ENCODE measurements at places on chromosomes 4 and X.

- DNase-seq = no peak
These were observed 7.4 kb upstream of the RELL1 start for GRCh38 chr4:37693450-37694190.

DNA sequence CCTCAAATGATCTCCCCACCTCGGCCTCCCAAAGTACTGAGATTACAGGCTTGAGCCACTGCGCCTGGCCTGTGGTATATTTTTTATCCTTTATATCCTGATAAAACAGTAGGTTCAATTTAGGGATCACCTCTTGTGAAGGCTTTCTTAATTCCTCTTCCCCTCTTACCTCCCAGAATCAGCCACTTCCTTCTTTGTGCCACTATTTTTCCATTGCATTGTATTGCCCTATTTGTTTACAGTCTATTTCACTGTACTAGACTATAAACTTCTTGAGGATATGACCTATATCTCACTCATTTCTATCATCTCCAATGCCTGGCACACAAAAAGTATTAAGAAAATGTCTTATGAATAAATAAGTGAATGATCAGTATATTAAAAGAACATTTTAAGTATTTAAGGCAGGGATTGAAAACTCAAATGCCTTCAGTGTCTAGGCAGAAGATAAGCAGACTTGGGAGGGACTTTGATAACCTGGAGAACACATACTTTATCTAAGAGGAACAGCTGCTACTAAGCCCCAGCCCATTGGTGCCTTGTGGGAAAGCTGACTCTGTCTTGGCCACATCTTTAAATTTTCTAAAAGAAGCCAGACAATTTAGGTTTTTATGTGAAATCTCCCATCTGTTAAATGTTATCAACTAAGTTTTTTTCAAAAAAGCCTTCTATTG lies 82.3 kb upstream of the OGT start:
- no peak for DNase-seq

DNA sequence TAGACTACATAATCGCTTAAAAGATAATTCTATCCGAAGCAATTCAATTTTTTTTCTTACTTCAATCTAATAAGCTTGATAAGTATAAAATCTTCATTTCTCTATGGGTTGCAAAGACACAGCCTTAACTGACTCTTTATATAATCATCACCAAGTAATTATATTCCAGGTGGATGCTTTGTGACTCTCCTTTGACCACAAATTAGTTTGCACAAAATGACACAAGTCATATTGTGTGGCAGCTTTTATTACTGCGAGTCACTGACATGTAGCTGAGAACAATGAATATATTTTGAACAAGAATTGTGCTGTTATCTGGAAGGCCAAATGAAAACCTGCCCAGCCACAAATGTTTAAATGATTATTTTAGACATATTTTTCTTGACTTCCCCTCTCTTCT lies 1727.8 kb downstream of the ARAP2 start:
- no peak for DNase-seq

DNA sequence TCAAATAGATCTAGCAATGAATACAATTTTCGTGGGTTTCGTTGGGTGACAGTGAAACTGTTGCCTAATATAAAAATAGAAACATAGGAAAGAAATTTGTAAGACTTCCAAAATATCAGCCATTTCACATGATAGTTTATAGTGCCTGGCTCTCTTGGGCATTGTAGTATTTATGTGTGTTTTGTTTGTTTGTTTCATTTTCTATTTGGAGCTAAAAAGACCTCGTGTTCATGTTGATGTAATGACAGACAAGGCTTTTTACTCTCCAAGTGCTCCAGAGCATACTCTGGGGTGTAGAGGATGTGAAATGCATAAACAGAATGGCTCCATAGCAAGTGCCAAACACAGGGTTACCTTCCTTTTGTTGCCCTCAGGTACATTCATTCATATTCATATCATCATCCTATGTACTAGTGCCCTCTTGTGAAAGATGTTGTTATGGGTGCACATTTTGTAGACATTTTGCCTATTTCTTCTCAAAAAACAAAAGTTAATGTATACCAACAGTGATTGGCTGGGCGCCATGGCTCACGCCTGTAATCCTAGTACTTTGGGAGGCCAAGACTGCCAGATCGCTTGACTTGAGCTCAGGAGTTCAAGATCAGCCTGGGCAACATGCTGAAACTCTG lies 100.7 kb upstream of the AMOT start:
- no peak for DNase-seq

DNA sequence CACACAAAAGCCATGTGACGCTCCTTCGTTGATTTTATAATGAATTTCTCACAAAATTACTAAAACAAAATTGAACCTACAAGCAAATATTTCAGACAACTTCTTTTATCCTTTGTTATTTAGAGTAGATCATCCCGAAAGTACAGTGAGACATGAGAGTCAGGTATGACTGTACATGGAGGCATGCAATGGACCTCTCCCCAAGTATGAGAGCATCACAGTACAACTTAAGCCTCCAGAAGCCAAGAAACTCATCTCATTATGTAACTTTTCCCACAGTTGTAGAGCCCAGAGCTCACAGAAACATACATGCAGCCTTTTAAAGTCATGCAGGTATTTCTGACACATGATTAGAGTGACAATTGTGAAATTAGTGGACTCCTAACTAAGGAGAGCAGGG lies 167.7 kb downstream of the PAPSS1 start:
- DNase-seq = no peak

DNA sequence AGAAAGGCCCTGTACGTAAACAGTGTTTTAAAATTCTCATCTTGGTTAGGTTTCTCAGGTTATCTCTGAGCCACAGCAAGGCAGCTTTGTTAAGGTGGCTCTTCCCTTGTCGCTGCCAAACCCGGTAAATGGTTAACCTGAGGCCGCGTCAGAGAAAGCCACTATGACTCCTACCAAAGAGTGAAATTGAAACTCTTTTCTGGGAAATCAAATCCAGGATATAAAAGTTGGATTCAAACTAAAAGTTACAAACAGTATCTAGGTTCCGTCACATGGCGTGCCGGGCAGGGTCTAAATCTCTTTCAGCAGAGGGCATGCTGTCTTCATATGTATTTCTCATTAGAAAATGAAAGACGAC lies 433 bp downstream of the MMAA start:
- DNase-seq = peak; percentile 24

DNA sequence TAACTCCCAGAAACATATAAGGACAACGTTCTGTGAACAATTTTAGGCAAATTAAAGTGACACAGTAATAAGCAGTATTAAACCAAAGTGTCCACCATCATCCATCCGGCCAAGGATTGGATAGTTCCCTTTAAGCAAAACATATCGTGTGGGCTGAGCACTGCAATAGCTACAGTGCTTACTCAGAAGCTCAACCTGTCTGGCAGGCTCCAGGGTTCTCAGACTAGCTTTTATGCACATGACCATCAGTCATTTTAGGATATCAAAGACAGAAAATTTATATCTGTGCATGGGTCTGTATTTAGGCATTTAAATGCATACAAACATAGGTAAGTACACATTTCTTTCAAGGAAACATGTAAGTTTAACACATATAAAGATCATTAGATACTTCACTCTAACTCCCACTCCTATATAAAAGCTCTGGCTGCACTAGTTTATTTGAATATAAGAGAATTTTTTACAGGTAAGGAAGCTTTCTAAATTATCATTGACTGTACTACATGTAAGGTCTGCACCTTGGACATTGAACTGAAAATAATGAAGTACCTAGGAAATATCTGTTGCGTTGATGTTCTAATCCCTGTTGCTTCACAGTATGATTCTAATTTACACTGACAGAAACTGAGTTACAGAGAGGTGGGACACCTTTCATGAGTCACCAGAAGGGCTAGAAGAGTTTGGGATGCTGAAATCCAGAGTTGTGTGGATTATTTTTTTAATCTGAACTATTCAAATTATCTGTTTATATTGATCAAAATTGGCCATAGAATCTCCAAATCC lies 67.6 kb downstream of the ELOVL6 start:
- no peak for DNase-seq

DNA sequence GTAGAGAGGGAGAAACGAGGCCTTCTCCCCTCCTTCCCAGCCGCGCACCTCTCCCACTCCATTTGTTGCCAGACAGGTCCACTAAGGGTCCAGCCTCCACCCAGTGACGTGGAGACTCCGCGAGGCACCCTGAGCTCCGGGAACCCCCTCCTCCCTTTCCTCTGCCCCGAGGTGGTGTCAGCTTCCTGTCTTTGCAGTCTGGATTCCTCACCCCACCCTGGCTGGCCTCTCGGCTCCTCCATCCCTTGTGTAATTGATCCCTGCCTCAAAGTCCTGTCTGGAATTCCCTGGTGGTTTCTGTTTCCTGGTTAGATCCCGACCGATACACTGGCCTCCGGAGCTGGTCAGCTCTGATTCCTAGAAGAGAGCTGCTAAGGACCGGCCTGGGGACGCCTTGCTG lies 105.9 kb upstream of the SCOC start:
- no peak for DNase-seq

GRCh38 chrX:48035891-48036290 lies 29.1 kb downstream of the SPACA5 start:
- DNase-seq = no peak

DNA sequence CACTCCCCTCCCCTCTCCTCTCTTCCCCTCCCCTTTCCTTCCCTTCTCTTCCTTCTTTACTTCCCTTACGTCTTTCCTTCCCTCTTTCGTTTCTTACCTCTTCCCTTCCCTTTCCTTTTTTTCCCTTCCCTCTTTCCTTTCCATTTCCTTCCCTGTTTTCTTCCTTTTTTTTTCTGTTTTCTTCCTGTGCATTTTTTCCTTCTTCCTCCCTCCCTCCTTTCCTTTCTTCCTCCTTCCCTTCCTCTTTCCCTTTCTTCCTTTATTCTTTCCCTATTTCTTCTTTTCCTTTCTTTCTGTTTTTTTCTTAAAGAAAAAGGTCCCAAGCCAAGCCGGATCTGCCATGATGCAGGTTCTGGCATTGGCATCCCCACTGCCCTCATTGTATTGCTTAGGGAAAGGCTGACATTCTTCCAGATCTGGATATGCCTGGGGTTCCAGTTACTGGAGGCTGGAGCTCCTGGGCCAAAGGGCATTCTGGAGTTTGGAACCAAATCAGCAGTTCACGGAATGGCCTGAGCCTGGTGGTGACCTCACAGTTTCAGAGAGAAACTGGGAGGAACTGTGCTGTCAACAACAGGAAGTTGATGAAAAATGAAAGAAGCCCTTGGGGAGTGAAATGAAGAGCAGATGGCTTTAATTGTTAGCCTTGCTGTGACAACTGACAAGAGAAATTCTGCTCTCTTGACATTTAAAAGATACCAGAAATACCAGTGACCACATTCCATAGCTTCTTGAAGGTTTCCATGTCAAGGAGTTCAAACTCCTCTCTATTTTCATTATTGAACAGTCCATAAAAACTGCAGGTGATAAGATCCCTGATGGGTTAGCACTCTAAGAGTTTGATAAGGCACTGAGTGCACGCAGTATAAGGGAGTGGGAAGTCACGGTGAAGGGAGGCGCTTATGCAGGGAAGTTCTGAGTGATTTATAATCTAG lies 622.1 kb downstream of the SPRY1 start:
- DNase-seq = no peak

DNA sequence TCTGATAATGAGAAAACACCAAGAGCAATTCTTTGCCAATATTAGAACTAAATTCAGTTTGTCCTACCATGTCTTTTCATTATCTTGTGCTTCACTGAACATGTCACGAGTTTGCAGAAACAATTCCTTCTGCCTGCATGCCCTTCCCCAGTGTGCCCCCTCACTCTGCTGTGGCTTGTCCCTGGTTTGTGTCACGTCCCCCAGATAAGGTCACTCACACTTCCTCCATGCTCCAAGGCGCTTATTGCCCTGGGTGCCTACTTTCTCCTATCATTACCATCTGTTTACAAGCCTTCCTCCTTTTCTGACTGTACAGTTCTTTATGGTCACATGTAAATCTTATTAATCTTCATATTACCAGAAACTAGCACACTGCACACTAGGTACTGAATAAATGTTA lies 394.1 kb downstream of the KCNIP4 start:
- no peak for DNase-seq

DNA sequence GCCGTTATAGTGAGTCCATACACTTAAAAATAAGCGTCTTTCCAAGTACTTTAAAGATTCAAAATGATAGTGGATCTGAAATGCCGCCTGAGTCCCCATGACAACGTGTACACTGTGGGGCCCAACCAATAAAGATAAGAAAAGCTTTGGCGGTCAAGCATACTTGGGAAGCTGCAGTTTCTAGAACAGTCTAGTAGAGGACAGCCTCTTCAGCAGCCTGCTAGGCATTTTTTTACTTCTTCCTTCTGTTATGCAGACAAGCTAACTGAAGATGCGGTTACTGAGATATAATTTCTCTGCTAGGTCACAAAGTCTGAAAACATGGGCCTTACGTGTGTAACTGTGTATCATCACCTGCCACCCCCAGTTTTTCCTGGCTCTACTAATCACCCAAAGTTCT lies 402 bp upstream of the UPRT start:
- DNase-seq = no peak

GRCh38 chrX:118459494-118459893 lies 36.1 kb upstream of the DOCK11 start:
- no peak for DNase-seq

DNA sequence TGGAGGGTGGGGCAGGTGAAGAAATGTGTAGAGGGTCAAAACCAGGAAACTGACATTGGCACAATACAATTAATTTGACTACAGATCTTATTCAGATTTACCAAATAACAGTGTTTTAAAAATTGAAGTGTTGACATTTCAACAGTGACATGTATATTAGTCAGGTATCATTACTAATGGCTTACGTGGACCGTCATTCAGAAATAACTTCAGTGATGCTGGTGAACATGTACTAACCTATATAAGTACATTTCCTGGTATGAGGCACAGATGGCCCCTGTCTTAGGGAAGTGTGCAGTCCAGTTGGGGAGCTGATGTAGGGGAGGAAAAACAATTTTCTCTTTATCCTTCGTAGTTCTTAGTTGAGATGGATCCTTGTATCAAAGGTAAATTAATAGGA lies 22.3 kb upstream of the MAOA start:
- DNase-seq = no peak

- DNase-seq = no peak
These were observed 1.4 kb downstream of the CPLX1 start for GRCh38 chr4:824461-825062.

GRCh38 chr4:75555294-75556164 lies at the start of gene ODAPH:
TSS of gene ODAPH (plus strand) at chr4:75556066. CDS start at chr4:75556083, 17 bp downstream.
- DNase-seq = no peak

- DNase-seq = no peak
These were observed 46.6 kb upstream of the FAM47C start for GRCh38 chrX:36961590-36961989.

DNA sequence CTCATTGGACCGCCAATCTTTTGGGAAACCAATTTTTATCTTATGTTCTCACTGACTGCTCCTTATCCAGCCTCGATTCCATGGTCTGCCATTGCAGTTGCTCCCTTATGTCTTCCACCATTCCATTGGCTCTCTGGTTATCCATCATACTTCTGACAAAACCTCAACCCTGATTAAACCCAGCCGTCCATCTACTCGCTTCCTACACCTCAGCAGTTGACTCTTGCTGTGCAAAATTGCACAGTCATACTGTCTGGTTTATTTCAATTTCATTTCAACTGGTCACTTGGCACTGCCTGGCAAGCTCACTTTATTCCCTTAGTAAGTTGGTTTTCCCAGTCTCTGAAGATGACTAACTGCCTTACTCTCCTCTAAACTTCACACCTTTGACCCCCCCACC lies 26.2 kb downstream of the ARL9 start:
- no peak for DNase-seq

- DNase-seq = no peak
These were observed 13.0 kb downstream of the CORIN start for GRCh38 chr4:47824840-47825239.
